Smooth muscle cell of the coronary artery (primary cell): ENCODE measurements at places on chromosomes 7 and 10. TPM values are rescaled to one million over a fixed set of nuclear protein-coding genes. Genes with fewer than 3 reads are reported as not detected.

The NPC1L1 gene
- 0.12 TPM in 1 of 2 replicates, not detected in the other for total RNA-seq

The ITIH5 gene
- total RNA-seq, result 0.08 and 3.6 TPM in 2 replicates

The KAT6B gene
- 12.3 and 13.6 TPM in 2 replicates for total RNA-seq

The GDF10 gene
- 1.1 TPM in 1 of 2 replicates, not detected in the other for total RNA-seq

The AUTS2 gene
- total RNA-seq, result 0.75 and 2.8 TPM in 2 replicates

The MRLN gene
- total RNA-seq, result not detected in 2 replicates

The CRHR2 gene
- not detected in 2 replicates for total RNA-seq

The CALHM3 gene
- not detected in 2 replicates for total RNA-seq

The COPS6 gene
- 77.9 and 108 TPM in 2 replicates for total RNA-seq

The BTBD16 gene
- under 0.01 TPM in 1 of 2 replicates, not detected in the other for total RNA-seq

The SVIL gene
- 81.4 and 103 TPM in 2 replicates for total RNA-seq

The PON1 gene
- not detected in 2 replicates for total RNA-seq

The AGMO gene
- 0.35 TPM in 1 of 2 replicates, not detected in the other for total RNA-seq

The RADIL gene
- total RNA-seq, result 0.38 TPM in 1 of 2 replicates, not detected in the other

The XRCC2 gene
- total RNA-seq, result 0.23 and 0.75 TPM in 2 replicates

The SMURF1 gene
- 6.9 and 24.8 TPM in 2 replicates for total RNA-seq

The ZNF438 gene
- 1.8 and 2.2 TPM in 2 replicates for total RNA-seq

The CNTNAP2 gene
- not detected in 2 replicates for total RNA-seq

The LRRD1 gene
- under 0.01 TPM in 1 of 2 replicates, not detected in the other for total RNA-seq

The AGR2 gene
- not detected in 2 replicates for total RNA-seq

The OR2A5 gene
- not detected in 2 replicates for total RNA-seq

The AOAH gene
- not detected in 2 replicates for total RNA-seq

The NEURL1 gene
- under 0.01 TPM in 2 replicates for total RNA-seq

The STEAP4 gene
- 0.08 and 15.0 TPM in 2 replicates for total RNA-seq

The PLCE1 gene
- 1.3 and 2.3 TPM in 2 replicates for total RNA-seq

The TMEM196 gene
- not detected in 2 replicates for total RNA-seq

The ZC3HAV1L gene
- 4.6 TPM in 2 replicates for total RNA-seq

The C10orf67 gene
- total RNA-seq, result not detected in 2 replicates

The DNAJC12 gene
- 0.70 and 3.0 TPM in 2 replicates for total RNA-seq

The PTER gene
- 6.9 and 12.1 TPM in 2 replicates for total RNA-seq

The TMEM213 gene
- total RNA-seq, result not detected in 2 replicates

The GFRA1 gene
- total RNA-seq, result under 0.01 and 0.35 TPM in 2 replicates

The MEST gene
- 197 and 248 TPM in 2 replicates for total RNA-seq

The MYO1G gene
- 0.08 TPM in 1 of 2 replicates, not detected in the other for total RNA-seq

The NRAP gene
- under 0.01 TPM in 1 of 2 replicates, not detected in the other for total RNA-seq

The CALML5 gene
- not detected in 2 replicates for total RNA-seq

The ATOH7 gene
- not detected in 2 replicates for total RNA-seq

The MBL2 gene
- total RNA-seq, result not detected in 2 replicates

The CDNF gene
- 0.35 and 0.83 TPM in 2 replicates for total RNA-seq

The MRC1 gene
- total RNA-seq, result 0.12 TPM in 1 of 2 replicates, not detected in the other

The HKDC1 gene
- 0.35 and 1.1 TPM in 2 replicates for total RNA-seq

The ASB10 gene
- total RNA-seq, result not detected in 2 replicates

The GIMAP7 gene
- total RNA-seq, result 0.12 TPM in 1 of 2 replicates, not detected in the other

The MEIG1 gene
- total RNA-seq, result 0.94 TPM in 1 of 2 replicates, not detected in the other

The CYP2C8 gene
- not detected in 2 replicates for total RNA-seq

The IDI2 gene
- total RNA-seq, result not detected in 2 replicates

The LMOD2 gene
- not detected in 2 replicates for total RNA-seq

The REEP3 gene
- 28.1 and 33.5 TPM in 2 replicates for total RNA-seq

The HPS6 gene
- 13.2 and 25.9 TPM in 2 replicates for total RNA-seq

The LBX1 gene
- not detected in 2 replicates for total RNA-seq

The PPP2R2D gene
- total RNA-seq, result 20.0 and 25.6 TPM in 2 replicates

The PNLIP gene
- total RNA-seq, result not detected in 2 replicates

The TRPV5 gene
- not detected in 2 replicates for total RNA-seq

The EMX2 gene
- total RNA-seq, result 0.08 and 4.1 TPM in 2 replicates

The NPY gene
- total RNA-seq, result not detected in 2 replicates

The AKR1D1 gene
- total RNA-seq, result not detected in 2 replicates

The MYL10 gene
- not detected in 2 replicates for total RNA-seq
